ENCODE measurements at places on chromosomes 16 and 17. TPM values are rescaled to one million over a fixed set of nuclear protein-coding genes. Genes with fewer than 3 reads are reported as not detected.

DNA sequence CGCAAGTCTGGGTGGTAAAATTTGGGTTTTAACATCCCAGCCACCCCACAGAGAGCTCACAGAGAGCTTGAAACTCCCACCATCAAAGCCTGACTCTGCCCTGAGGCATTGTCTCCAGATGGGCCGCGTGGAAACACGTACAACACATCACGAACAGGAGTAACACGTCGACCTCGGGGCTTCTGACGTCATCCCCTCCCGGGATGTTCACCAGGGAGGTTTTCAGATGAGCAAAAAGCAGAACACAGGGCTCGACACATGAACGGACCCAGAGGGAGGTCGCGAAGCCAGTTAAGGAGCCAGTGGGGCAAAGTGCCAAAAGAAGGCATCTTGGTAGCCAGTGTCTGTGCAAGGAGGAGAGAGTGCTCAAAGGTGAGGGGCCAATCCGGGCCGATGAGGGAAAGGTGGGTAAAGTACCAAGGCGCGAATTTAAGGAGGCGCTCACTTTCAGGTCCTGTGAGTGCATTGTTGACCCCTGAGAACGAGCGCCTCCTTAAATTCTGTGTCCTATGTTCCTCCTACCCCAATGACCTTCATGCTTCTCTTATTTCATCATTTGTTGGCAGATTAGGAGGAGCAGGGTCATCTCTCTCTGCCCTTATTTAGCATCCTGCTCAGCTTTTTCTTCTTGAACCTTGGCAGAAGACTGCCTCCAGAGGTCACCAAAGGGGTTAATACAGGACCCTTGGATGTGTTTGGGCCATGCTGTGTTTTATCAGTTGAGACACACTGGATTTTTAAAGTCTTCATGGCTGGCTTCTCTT is 5.6 kb downstream of the RCVRN start:
- DNase-seq = no peak

GRCh38 chr16:15983898-15984297 is 34.5 kb downstream of the ABCC1 start:
- no peak for DNase-seq

DNA sequence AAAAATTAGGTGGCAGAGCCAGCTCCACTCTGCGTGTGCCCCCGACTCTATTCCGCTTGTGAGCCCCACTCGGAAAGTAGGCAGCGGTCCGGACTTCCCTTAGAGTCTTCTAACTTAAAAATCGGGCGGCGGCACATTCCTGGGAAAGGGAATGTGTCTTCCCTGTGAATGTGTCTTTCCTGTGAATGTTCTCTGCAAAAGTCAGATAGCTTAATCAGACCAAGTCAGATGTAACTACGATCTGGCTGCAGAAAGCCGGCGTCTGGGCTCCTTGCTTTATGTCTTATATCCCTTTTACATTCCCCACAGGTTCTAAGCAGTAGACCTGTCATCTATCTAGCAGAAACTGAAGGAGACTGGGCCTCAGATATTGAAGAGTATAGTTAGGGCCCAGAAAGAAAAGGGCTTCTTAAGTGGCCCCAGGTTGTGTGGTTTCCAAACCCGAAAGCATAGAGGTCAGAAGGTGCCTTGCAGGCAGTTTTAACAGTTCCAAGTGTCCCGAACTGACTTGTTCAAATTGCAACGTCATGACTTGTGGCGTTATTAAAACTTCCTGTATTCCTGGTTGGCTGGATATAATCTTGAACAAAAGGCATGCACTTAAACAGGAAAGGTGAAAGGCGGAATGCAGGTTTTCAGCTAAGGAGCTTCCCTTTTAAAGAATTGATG is 601 bp downstream of the PHKB start:
- peak; percentile 66 for DNase-seq

DNA sequence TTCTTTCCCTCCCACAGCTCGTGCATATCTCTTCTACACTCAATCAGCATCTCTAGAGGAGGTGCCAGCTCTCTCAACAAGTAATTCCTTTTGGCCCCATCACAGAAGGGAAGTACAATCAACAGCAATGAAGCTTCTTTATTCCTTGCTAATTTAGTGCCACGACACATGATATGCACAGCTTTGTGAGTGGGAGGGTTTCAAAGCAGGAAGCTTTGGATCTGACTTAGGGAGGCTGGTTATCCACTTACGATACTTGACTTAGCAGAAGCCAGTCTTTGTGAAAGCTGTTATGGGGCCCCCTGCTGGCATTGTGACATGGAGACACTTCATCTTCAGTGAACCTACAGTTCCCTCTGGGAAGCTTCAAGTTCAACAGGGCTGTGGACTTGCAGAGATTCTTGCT is 81.0 kb downstream of the TMEM100 start:
- DNase-seq = peak; percentile 50

GRCh38 chr16:73253922-73254480 is 206.1 kb upstream of the ZFHX3 start:
- DNase-seq = no peak

- DNase-seq = no peak
Measured at GRCh38 chr16:64589836-64590235, 532.0 kb downstream of the CDH11 start.

DNA sequence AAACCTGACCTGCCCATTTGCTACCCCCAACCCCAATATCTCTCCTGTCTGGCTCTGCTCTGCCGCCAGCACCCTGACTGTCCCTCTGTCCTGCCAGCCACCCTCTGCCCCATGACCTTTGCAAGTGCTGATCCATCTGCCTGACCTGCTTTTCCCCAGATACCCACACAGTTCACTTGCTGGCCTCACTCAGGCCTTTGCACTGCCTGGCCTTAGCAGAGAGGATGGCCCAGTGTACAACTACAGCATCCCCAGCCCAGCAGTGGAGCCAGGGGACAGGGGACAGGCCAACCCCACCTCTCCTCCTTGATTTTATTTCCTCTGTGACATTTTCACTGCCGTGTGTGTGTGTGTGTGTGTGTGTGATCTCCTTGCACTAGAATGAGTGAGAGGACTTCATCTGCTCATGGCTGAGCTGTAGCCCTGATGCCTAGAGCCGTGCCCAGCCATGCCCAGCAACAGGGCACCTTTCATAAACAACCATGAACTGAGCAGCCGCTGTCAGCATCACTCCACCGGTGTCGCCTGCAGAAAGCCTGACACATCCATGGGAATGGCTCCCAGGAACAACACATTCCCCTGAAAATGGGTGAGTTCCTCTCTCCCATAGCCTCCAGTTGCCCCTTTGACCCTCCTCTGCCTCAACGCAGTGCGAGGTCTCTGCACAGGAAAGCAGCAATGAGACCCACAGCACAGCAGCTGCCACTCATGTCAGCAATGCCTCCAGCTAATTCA is 36.0 kb upstream of the RBFOX3 start:
- DNase-seq = no peak

GRCh38 chr16:9351440-9351839 is 260.0 kb downstream of the HAPSTR1 start:
- DNase-seq = no peak

DNA sequence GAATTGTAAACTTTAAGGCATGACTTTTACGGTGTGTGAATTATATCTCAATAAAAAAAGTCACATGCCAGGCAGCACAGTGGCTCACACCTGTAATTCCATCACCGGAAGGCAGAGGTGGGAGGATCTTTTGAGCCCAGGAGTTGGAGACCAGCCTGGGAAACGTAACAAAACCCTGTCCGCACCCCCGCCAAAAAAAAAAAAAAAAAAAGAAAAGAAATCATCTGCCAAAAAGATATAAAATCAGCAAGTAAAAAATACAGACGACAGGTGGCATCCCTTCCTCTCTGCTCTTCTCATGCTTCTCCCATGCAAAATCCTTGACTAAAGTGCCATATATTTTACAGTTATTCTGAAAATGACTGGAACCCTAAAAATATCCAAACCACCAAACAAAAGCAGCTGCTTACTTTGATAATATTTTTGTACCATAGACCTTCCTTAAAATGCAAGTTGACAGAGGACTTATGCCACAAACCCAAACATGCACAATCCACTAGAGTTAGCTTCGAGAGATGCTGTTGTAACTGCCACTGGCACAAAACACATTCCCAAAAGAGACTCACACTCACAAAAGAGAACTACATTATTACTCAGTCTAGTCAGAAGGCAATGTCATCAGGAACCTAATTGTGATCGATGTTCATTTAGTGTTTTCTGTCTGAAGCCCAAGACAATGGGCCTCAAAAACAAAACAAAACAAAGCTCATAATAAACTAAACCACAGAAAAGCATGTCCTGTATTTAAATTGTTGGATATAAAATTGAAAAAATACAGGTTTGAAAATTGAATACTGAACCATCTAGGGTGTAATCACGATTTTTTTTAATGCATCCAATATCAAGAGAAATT is 2.4 kb downstream of the CRLF3 start:
- DNase-seq = no peak

DNA sequence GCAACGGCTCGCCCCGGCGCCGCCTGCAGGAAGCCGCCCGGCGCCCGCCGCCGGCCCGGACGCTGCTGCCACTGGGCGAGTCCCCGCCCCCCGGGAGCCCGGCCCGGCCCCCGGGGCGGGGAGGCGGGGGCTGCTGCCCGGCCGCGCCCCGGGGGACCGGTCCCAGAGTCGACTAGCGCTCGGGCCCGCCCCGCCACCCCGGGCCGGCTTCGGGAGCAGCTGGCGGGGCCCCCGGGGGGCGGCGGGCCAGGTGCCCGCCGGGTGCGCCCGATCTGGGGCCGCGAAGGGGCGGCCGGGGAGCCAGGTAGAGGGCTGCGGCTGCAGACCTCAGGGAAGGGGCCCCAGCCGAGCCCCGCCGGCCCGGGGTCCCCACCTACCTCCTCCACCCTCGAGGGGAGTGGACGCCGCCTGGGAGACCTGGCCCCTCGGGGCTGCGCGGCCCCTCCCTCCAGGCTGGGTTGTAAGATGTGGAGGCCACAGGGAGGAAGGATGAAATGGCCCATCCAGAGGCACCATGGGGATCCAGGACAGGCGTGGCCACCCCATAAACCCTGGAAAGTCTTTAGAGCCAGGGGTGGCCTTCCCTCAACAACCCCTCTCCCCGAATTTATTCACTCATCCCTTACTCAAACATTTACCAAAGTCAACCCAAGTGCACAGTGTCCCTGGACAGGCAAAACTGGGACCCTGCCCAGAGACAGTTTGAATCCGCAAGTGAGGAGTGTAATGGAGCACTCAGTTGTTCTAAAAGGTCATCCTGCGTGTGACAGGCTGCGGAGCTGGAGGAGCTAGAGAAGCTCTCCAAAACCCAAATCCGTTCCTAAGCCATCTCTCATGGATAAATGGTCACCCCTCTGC is at the start of gene CDYL2:
Gene CDYL2, minus strand, starts transcription at position 73 of the 858 bp plus-strand sequence. CDS start 425 bp downstream, outside the sequence.
- DNase-seq = no peak

DNA sequence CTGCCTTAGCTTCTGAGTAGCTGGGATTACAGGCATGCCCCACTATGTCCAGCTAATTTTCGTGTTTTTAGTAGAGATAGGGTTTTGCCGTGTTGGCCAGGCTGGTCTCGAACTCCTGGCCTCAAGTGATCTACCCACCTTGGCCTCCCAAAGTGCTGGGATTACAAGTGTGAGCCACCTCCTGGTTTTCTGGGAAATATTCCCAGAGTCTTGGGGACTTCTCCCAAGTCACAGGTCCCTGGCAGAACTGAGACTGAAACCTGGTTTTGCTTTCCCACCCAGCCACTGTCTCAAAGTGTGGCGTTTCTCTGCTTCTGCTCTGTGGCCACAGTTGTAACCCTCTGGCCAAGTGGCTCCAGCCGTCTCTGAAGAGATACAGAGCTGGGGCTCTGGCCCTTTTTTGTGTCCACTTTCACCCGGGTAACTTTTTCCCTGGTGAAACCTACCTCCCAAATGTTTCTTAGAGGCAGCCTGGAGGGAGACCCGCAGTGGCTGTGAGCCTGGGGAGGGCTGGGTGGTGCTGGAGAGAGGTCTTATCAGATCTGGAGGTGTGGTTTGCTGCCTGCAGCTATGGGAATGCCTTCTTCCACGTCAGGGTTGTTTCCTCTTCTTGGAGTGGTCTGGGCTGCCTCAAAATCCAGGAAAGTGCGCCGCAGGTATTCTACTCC is 5.1 kb downstream of the KSR1 start:
- DNase-seq = no peak

DNA sequence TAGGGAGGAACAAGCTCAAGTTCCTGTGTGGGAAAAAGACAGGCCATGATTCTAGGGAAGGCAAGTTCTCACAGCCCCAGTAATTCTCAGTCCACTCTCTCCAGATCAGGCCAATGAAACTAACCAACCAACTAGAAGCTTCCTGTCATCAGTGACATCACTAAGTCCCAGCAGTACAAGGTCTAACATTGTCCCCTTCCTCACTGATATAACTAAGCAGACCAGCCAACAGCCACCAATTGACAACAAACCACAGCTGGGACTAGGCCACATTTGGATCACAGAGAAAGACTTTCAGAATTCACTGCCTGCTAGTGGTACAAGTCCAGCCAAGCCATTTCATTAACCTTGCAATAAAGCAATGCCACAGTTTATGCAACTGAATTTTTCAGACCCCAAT is 94.0 kb downstream of the CACNG1 start:
- no peak for DNase-seq

- peak; percentile 21 for DNase-seq
Measured at GRCh38 chr17:49388692-49389513, 25.8 kb downstream of the PHB1 start.

DNA sequence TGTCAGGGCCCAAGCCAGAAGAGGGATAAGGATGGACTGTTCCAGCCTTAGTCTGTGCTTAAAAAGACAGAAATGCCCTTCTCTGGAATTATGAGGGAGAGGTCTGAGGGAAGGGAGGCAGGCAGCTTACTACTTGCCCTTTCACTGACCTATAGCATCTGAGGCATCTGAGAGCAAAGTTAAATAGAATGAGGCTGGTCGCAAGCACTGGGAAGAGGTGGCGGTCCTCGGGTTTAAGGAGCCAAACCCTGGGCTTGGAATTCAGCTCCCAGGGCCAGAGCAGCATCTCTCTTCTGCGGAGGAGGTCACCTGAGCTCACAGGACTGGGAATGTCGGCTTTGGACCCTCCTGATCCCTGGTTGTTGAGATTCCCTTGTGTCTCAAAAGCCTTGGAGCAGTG is 3.1 kb upstream of the LIMD2 start:
- no peak for DNase-seq

DNA sequence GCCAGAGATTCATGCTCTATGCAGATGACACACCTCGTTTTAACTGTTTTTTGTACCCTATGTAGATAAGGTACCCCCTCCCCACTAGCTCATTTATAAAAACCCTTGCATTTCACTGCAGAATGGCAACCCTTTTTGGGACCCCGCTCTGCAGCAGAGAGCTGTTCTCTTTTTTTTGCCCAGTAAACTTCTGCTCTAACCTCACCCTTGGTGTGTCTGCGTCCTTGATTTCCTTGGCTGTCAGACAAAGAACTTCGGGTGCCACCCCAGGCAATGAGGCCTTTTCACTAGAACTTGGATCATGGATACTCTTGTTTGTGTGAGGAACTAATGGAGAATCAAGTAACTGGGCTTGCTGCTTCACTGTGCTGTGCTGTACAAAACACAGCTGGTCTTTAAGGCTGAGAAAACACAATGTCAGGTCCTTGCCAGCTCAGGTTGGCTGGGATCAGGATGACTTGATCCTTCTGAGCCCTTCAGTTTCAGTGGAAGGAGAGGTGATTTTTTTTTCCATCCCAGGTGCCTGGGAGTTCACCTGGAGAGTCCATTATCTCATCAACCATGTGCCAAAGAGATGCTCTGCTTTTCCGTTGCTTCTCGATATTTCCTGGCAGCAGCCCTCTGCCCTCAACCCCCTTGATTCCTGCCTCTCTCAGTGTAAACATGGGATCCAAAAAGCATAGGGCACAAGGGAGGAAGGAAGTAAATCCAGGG is 133.2 kb upstream of the FAM20A start:
- DNase-seq = no peak

Gene TVP23A
- not detected for total RNA-seq

Gene SYT17
- not detected for total RNA-seq

Gene GPT2
- total RNA-seq = 36.3 TPM

All from renal cortical epithelial cell (primary cell).